ENCODE measurements at places on chromosomes 1 and 21. TPM values are rescaled to one million over a fixed set of nuclear protein-coding genes. Genes with fewer than 3 reads are reported as not detected.

The CREB3L4 gene
- 6.5 TPM for total RNA-seq

The MRPS21 gene
- 49.3 TPM for total RNA-seq

The RHD gene
- total RNA-seq, result not detected

The XCL1 gene
- total RNA-seq, result not detected

The SPRR1A gene
- total RNA-seq, result not detected

The KRTAP19-3 gene
- not detected for total RNA-seq

The CD1E gene
- total RNA-seq, result not detected

The GNAI3 gene
- total RNA-seq, result 14.8 TPM

The GJA8 gene
- total RNA-seq, result not detected

The ZNF695 gene
- 2.5 TPM for total RNA-seq

The BNIPL gene
- total RNA-seq, result 0.10 TPM

The CD1B gene
- not detected for total RNA-seq

The KIF14 gene
- 19.3 TPM for total RNA-seq

The SYNC gene
- 38.2 TPM for total RNA-seq

The VPS13D gene
- 22.7 TPM for total RNA-seq

The KCNJ10 gene
- not detected for total RNA-seq

The ALG14 gene
- total RNA-seq, result 2.1 TPM

The PM20D1 gene
- not detected for total RNA-seq

The MYBPH gene
- not detected for total RNA-seq

The LCE1D gene
- total RNA-seq, result not detected

The TTLL10 gene
- total RNA-seq, result not detected

The VWA5B1 gene
- not detected for total RNA-seq

The TAS1R3 gene
- not detected for total RNA-seq

The ATAD3B gene
- total RNA-seq, result 2.9 TPM

The BEND5 gene
- 0.39 TPM for total RNA-seq

The NKAIN1 gene
- 2.8 TPM for total RNA-seq

The KCNC4 gene
- 0.91 TPM for total RNA-seq

The MSH4 gene
- total RNA-seq, result not detected

The CLCN6 gene
- 6.9 TPM for total RNA-seq

The PRR9 gene
- total RNA-seq, result not detected

The PUSL1 gene
- total RNA-seq, result 23.6 TPM

The KCNA3 gene
- not detected for total RNA-seq

The POFUT2 gene
- total RNA-seq, result 65.7 TPM

The OLFML3 gene
- total RNA-seq, result 5.2 TPM

The FAM3B gene
- not detected for total RNA-seq

The APOBEC4 gene
- total RNA-seq, result not detected

The ASTN1 gene
- 0.02 TPM for total RNA-seq

The PIGR gene
- total RNA-seq, result 0.10 TPM

The NR1I3 gene
- not detected for total RNA-seq

The TSPAN1 gene
- total RNA-seq, result 0.47 TPM

The MAP3K21 gene
- total RNA-seq, result 3.6 TPM

The DMRTA2 gene
- total RNA-seq, result 1.4 TPM

Data from M059J (cell line).